Uterine smooth muscle cell (primary cell): ENCODE measurements at places on chromosomes 11 and 22. TPM values are rescaled to one million over a fixed set of nuclear protein-coding genes. Genes with fewer than 3 reads are reported as not detected.

Gene RAPSN
- not detected in 2 replicates for total RNA-seq

Gene OR52J3
- total RNA-seq = not detected in 2 replicates

Gene EIF4G2
- total RNA-seq = 596 and 668 TPM in 2 replicates

Gene C11orf87
- not detected in 2 replicates for total RNA-seq

Gene TUBA8
- 0.33 and 0.62 TPM in 2 replicates for total RNA-seq

Gene CD248
- total RNA-seq = 97.4 and 103 TPM in 2 replicates
